ENCODE measurements at places on chromosomes 16 and 17.

- peaks cover 5% of the 10 kb centered on the region for H3K36me3 ChIP-seq
- no peak overlapping the region for H3K4me3 ChIP-seq
- no peak overlapping the region for H3K27ac ChIP-seq
Observed at GRCh38 chr17:78044280-78044835, 84.2 kb downstream of the TMC6 start.

GRCh38 chr16:86510465-86511261 is at the start of gene FOXF1:
Gene FOXF1, plus strand, starts transcription at chr16:86510527. Its CDS starts 43 bp downstream, at chr16:86510570.
- no peak for DNase-seq
- peaks cover 100% of the 10 kb centered on the region for H3K27me3 ChIP-seq
- H3K36me3 ChIP-seq, result no peaks in the 10 kb centered on the region
- peak within 1 kb of the TSS; percentile 94 for H3K27ac ChIP-seq
- peak within 1 kb of the TSS; percentile 63 for H3K4me3 ChIP-seq
- H3K4me1 ChIP-seq, result peaks cover 19% of the 10 kb centered on the region

DNA sequence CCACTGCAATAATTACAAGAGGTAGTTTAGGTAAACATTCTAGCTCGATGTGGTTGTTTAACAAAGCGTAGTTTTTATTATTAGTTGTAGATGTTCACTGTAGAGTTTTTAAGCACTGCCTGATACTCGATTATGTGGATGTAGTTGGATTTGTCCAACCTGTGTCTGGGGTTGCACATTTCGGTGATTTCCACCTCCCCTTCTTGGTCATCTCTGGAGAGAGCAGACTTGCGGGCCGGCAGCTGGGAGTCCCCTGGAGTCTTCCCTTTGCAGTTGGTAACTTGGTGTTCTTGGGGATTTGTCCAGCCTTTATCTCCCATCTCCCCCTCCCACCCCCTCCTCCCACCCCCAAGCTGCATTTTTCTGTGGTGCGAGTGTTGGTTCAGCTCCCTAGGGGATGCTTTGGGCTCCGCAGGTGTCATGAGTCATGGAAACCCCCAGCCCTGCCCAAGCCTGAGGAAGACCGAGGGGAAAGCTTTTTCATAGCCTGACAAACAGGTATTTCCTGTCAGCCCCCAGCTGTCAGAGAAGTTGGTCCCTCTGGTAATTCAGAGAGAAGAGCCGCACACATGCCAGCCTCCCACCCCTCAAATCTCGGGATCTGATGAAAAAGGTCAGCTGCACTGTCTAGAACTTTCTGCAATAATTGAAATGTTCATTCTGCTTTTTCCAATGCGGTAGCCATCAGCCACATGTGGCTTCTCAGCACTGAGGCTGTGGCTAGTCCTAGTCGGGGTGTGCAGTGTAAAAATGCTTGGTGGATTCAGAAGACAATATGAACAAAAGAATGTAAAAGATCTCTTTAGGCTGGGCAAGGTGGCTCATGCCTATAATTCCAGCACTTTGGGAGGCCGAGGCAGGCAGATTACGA is 50.3 kb downstream of the KSR1 start:
- H3K36me3 ChIP-seq, result no peaks in the 10 kb centered on the region
- DNase-seq, result no peak
- no peak overlapping the region for H3K4me3 ChIP-seq
- peaks cover 51% of the 10 kb centered on the region for H3K4me1 ChIP-seq

DNA sequence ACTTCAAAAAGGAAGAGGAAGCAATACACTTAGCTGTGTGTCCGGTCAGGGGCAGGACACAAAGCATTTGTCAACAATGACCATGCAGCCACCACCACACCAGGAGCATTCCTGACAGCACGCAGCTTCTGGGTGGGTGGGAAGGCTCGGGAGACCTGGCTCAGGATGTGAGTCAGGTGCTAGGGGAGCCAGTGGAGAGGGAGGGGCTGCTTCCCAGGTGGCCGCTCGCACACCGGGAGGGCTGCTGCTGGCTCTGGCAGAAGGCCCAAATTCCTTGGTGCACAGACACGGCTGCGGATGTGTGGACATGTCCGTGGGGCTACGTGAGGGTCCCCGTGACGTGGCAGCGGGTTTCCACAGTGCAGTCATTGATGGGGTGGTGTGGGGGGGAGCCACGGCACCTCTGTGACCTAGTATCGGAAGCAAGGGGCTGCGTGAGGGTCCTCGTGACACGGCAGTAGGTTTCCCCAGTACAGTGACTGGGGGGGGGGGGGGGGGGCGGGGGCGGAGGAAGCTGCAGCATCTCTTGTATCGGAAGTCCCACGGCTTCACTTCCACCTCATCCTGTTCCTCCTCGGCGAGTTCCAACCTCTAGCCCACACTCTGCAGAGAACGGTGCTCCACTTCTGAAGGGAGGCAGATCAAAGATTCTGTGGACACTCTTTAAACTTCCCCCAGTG is 112.8 kb downstream of the ZNF778 start:
- peaks cover 86% of the 10 kb centered on the region for H3K4me1 ChIP-seq
- peak overlapping the region; percentile 67 for H3K27ac ChIP-seq
- DNase-seq, result no peak
- H3K27me3 ChIP-seq, result no peaks in the 10 kb centered on the region

- no peak overlapping the region for H3K27ac ChIP-seq
- DNase-seq, result no peak
- peaks cover 66% of the 10 kb centered on the region for H3K36me3 ChIP-seq
- H3K4me1 ChIP-seq, result no peaks in the 10 kb centered on the region
Observed at GRCh38 chr17:75612906-75613626, 20.2 kb upstream of the SMIM5 start.

- H3K27ac ChIP-seq, result no peak overlapping the region
- H3K4me1 ChIP-seq, result no peaks in the 10 kb centered on the region
- DNase-seq, result no peak
- H3K4me3 ChIP-seq, result no peak overlapping the region
- peaks cover 5% of the 10 kb centered on the region for H3K36me3 ChIP-seq
Observed at GRCh38 chr17:55161935-55162555, 102.7 kb upstream of the HLF start.

GRCh38 chr17:53032861-53033271 is 789.9 kb upstream of the KIF2B start:
- DNase-seq, result no peak
- H3K4me3 ChIP-seq, result no peak overlapping the region
- no peaks in the 10 kb centered on the region for H3K27me3 ChIP-seq
- no peak overlapping the region for H3K27ac ChIP-seq
- H3K4me1 ChIP-seq, result no peaks in the 10 kb centered on the region
- no peaks in the 10 kb centered on the region for H3K36me3 ChIP-seq

- H3K27me3 ChIP-seq, result peaks cover 54% of the 10 kb centered on the region
- peaks cover 31% of the 10 kb centered on the region for H3K4me1 ChIP-seq
- peak overlapping the region; percentile 22 for H3K4me3 ChIP-seq
- no peak overlapping the region for H3K27ac ChIP-seq
- no peak for DNase-seq
Observed at GRCh38 chr16:3170440-3171180, 17.4 kb upstream of the OR1F1 start.

GRCh38 chr17:62657690-62658089 is 30.2 kb downstream of the MRC2 start:
- no peak overlapping the region for H3K4me3 ChIP-seq
- H3K4me1 ChIP-seq, result peaks cover 15% of the 10 kb centered on the region
- no peaks in the 10 kb centered on the region for H3K36me3 ChIP-seq
- no peaks in the 10 kb centered on the region for H3K27me3 ChIP-seq
- no peak overlapping the region for H3K27ac ChIP-seq
- DNase-seq, result no peak

DNA sequence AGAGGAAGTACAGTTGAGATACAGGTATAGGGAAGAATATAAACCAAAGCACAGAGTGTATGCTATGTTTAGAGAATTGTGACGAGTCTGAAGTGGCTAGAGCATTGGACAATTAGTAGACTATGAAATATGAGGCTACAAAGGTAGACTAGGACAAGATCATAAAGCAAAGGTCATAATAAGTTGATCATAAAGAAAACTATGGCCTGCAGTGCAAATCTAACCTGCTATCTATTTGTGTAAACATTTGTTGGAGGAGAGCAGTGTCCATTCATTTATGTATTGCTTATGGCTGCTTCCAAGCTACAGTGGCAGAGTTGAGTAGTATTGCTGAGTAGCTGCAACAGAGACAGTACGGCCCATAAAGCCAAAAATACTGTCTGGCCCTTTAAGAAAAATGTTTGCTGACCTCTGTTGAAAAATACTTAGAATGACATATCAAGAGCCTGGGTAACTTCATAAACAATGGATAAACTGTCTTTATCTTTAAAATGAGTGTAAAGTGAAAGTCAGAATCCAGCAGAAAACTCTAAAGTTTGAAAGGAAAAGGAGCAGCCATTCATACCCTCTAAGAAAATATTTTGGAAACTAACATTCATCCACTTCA is 14.5 kb upstream of the OR1E2 start:
- H3K4me3 ChIP-seq, result no peak overlapping the region
- H3K4me1 ChIP-seq, result no peaks in the 10 kb centered on the region
- H3K27me3 ChIP-seq, result peaks cover 3% of the 10 kb centered on the region
- no peaks in the 10 kb centered on the region for H3K36me3 ChIP-seq

DNA sequence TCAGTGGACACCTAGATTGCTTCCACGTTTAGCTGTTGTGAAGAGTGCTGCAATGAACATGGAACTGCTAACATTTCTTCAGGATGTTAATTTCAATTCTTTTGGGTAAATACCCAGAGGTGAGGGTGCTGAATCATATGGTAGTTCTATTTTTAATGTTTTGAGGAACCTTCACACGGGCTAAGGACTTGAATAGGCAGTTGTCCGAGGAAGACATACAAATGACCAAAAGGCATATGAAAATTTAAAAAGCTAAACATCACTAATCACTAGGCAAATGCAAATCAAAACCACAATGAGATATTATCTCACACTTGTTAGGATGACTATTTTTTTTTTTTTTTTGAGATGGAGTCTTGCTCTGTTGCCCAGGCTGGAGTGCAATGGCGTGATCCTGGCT is 173.3 kb downstream of the PRKCB start:
- no peak overlapping the region for H3K4me3 ChIP-seq
- no peak for DNase-seq
- H3K27me3 ChIP-seq, result peaks cover 17% of the 10 kb centered on the region
- H3K36me3 ChIP-seq, result no peaks in the 10 kb centered on the region
- H3K27ac ChIP-seq, result no peak overlapping the region

DNA sequence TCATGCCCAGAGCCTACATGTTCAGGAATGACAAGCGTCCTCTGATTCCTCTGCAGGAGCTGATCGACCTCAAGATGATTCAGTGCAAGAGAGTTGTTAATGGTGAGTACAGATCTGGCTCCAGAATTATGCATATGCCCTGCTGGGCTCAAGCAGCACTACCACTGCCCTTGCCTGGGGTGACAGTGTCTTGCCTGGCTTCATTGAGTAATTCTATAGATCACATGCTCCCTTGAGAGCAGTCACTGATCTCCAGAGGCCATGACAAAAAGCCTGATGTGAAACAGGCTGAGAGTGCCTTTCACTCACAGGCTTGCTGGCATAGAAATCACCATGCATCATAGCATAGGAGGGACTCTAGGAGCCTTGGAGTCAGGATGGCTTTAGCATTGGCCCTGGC is 26.4 kb downstream of the DUS2 start:
- H3K36me3 ChIP-seq, result peaks cover 28% of the 10 kb centered on the region
- no peaks in the 10 kb centered on the region for H3K4me1 ChIP-seq
- H3K27ac ChIP-seq, result no peak overlapping the region
- no peak for DNase-seq
- no peaks in the 10 kb centered on the region for H3K27me3 ChIP-seq

- no peaks in the 10 kb centered on the region for H3K4me1 ChIP-seq
- no peak overlapping the region for H3K27ac ChIP-seq
- no peak overlapping the region for H3K4me3 ChIP-seq
- H3K36me3 ChIP-seq, result no peaks in the 10 kb centered on the region
- no peaks in the 10 kb centered on the region for H3K27me3 ChIP-seq
Observed at GRCh38 chr16:20049831-20050230, 23.9 kb downstream of the GPR139 start.

GRCh38 chr16:47779201-47780016 is 318.3 kb downstream of the PHKB start:
- H3K27me3 ChIP-seq, result no peaks in the 10 kb centered on the region
- no peak overlapping the region for H3K27ac ChIP-seq
- H3K4me3 ChIP-seq, result no peak overlapping the region
- H3K4me1 ChIP-seq, result no peaks in the 10 kb centered on the region

DNA sequence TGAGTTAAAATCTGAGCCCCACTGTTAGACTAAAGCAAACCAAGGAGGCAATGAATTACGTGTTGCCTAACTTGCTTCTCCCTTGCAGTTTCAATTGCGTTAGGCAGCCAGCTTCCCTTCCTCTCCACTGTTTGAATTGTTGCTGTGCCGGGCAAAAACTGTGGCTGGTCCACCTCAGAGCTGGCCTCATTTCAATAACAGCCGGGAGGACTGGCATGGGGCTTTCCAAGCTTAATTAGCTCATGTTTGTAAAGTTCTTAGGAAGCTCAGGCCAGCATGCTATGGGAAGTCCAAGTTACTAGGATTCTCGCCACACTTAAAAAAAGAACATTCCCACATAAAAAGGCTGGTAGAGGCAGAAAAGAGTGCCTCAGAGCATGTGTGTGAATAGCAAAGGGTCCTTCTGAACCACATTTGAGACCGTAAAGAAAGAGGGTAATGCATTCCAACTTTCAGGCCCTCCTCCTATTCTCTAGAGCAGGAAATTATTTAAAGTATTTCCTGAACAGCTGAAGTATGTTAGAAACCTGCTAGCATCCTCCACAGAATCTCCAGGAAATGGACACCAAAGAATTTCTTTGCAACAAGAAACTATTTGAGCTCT is 79.0 kb upstream of the SMURF2 start:
- peak overlapping the region; percentile 67 for H3K27ac ChIP-seq
- no peaks in the 10 kb centered on the region for H3K27me3 ChIP-seq
- peaks cover 6% of the 10 kb centered on the region for H3K4me1 ChIP-seq

All from esophagus squamous epithelium (tissue), 5 donors.